ENCODE measurements at places on chromosomes 12 and 14. TPM values are rescaled to one million over a fixed set of nuclear protein-coding genes. Genes with fewer than 3 reads are reported as not detected.

GRCh38 chr12:92468358-92469020 lies 234.3 kb upstream of the PLEKHG7 start:
- no peak for DNase-seq

DNA sequence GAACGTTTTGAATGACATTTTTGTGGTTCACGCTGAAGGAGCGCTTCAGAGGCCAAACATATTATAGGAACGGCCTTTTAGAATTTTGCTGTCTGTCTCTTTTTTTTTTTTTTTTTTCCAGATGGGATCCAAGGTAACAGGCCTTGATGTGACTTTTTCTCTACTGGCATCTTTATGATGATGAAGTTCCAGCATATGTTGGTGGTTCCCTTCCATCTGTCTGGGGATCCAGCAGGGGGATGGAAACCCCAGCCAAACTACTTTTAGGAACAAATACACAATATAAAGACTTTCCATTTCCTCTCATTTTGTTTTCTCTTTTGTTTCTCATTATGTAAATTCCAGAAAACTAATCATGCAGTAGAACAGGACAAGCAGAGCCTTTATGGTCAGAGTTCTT lies 239.3 kb upstream of the PRICKLE1 start:
- DNase-seq: no peak

DNA sequence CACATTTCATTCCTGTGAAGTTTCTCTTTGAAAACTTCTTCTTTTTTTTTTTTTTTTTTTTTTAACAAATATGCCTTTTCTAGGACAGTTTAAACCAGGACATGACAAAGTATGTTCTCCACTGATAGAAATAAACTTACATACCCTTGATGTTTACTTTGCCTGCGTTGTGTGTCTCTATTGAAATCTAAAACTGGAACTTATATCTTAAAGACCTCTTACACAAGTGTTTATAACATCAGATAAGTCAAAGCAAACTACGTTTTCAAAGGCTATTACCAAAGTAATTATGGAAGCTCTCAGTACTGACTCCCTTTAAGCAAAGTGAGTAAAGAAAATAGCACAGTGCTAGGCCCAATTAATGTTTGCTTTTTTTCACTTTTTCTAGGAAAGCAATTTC lies 30.6 kb upstream of the ISM2 start:
- no peak for DNase-seq

DNA sequence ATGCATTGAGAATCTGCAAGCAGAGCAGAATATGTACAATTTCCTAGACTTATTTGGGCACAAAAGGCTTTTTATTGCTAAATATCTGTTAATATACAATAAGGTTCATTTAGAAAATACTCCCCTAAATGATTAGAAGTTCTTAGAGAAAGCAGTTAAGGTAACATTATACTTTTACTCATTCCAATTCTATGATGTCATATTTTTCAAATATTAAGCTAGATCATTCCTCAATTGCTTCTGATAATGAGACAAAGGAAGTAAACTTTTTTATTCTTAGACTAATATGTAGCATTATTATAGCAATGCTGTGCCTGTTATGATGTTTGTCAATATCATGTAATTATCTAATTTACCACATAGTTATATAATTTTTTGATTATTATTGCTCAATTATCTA lies 447.0 kb downstream of the SLC16A7 start:
- DNase-seq: no peak

GRCh38 chr14:57729208-57730187 lies 136.4 kb downstream of the SLC35F4 start:
- no peak for DNase-seq

DNA sequence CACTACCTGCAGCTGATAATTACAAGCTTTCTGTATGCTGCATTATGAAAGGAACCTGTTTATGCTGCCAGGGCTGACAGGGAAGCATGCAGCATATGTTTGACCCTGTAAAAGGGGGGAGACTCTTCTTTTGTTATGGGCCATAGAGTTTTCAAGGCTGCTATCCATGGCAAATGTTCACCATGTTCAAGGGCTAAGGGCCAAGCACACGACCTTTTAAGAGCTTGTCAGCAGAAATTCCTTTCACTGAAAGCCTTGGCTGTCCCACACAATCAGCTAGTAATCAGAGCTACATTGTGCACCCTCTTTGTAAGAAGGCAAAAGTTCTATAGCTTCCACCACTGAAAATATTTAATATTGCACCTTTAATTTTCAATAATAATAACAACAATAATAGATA lies 74.2 kb upstream of the MBIP start:
- no peak for DNase-seq

Gene NOS1
- 0.03 TPM for total RNA-seq

DNA sequence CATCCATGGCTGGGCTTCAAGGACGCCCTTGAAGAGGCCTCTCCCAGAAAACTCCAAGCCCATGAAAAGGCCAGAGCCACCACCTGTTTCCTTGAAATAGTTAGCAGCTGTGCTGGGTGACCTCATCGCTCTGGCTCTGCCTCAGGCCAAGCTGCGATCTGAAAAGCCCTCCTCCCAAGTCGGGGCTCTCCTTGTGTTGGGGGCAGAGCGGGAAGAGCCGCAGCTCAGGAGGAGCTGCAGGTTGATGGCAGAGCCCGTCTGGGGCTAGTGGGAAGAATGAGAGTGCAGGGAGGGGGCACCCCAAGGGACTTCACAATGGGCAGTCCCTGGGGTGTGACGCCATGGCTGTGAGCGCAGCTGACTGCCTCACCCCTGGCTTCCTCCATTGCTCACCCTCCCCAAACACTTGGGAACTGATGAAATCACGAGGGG lies 50.0 kb upstream of the STON2 start:
- no peak for DNase-seq

Gene STK38L
- total RNA-seq: 25.2 TPM

DNA sequence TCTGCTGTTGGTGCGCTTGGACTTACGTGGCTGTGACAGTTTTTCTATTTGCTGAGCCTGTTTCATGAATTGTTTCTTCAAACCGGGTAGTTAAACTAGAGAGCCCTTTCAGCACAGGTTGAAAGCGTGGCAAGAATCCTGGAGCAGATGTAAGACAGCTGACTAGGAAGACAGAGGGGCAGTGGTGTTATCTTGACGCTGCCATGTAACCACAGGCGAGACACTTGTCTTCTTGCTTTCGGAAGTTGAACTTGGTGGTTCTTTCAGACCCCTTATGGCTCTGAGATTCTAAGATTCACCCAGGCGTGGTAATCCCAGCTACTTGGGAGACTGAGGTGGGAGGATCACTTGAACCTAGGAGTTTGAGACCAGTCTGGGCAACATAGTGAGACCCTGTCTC lies 4.3 kb downstream of the EMP1 start:
- DNase-seq: no peak

Gene RAN
- total RNA-seq: 1,193 TPM

Data from Panc1 (cell line).